NCI-H510A treated with DMSO at 0.1 percent for 48 hours (cell line): ENCODE measurements at places on chromosomes 5 and 9.

DNA sequence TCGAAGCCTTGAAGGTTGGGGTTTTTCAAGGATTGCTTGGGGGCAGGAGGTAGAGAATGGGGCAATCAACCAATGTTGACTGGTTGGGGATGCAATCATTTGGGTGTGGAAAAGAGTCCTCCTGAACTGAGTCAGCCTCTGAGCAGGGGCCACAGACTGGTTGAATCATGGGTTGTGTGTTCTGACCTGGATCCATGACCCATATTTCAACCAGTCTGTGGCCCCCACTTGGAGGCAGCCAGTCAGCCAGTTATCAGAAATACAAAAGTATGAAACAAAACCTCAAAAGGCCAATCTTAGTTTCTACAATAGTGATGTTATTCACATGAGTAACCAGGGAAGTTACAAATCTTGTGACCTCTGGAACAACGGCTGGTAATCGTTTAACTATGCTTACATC, 81.4 kb upstream of the RANBP6 start:
- DNase-seq, result no peak

DNA sequence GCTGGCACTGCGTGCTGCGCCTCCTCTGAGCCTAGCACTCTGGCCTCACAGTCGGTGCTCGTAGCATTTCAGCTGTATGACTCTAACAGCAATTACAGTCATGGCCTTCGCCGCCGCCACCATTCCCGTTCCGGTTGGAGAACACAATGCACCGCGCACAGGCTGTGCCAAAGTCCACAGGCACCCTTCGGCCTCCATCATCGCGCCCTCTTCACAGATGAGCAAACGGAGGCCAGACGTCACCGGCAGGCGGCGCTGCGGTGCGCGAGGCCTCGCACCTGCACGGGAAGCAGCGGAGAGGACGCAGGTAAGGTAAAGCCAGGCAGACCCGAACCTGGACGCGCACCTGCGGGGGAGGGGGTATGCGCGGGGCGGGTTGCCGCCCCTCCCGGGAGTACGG, 128.9 kb downstream of the BARX1 start:
- DNase-seq, result no peak

GRCh38 chr5:125326150-125326510, 579.7 kb upstream of the ZNF608 start:
- DNase-seq, result peak; percentile 74

DNA sequence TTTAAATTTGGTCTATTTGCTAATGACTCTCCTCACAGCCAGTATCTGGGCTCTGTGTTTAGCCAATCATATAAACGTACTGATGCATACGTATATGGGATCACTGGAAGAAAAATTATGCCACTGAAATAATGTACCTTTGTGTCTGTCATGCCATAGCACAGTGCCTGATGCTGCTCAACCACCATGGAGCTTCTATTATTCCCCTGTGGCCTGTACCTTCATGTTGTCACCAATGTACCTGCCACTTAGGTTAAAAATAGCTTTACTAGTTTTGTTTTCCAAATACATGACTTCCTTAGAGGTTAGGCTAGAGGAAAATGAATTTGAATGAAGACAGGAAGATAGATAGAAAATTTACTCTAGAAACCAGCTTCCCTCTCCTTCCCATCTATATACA, 34.6 kb downstream of the HACD4 start:
- no peak for DNase-seq

DNA sequence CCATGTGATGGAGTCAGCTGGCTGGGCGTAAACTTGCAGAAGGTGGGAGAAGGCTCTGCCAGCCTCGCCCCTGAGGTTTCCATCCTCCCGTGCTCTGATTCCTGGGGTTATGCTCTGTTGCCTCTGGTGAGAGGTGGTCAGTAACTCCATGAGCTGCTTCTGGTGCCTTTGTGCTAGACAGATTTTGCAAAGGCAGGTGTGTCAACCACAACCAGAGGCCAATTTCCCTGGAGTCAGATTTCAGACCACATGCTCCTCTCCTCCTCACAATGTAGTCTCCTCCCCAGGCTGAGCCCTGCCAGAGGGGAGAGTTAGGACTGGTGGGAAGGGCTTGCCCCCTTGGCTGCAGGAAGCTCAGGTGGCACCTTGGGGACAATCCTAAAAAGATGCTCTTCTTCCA, 38.8 kb upstream of the TENT4A start:
- peak; percentile 49 for DNase-seq

DNA sequence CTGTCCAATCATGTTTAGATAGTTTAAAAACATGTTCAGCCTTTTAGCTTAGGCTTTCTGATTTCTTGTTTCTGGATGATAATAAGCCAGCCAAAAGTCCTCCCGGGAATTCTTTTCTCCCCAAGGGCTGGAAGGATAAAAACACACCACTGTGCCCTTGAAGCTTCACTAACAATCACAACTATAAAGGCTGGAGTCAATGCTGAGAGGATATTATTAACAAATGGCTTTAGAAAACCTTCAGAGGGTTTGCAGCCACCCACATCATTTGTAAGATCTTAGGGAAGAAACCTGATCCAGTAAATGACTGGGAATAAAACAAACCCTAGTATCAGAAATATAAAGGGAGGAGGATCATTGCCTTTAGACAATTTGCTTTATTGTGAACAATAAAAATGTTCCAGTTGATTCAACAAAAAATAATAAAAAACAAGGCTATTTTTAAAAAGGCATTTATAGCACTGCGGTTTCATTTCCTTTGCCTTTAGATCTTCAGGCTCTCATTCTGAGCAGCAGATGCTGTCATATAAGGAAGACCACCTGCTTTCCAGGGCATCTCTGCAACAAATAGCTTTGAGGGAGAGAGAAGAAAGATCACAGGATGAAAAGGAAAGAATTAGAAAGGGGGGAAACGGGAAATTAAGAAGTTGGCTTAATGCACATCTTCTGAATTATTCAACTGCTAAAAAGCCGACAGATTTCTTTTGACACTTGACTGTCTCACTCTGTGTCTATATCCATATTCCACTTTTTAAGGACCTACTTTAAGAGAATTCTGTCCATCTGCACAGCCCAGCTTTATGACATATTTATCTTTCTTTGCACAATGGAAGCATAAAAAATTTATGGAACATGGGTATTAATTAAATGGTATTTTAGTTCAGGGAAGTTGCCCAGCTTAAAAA, 277.2 kb upstream of the SLC24A2 start:
- DNase-seq, result no peak

DNA sequence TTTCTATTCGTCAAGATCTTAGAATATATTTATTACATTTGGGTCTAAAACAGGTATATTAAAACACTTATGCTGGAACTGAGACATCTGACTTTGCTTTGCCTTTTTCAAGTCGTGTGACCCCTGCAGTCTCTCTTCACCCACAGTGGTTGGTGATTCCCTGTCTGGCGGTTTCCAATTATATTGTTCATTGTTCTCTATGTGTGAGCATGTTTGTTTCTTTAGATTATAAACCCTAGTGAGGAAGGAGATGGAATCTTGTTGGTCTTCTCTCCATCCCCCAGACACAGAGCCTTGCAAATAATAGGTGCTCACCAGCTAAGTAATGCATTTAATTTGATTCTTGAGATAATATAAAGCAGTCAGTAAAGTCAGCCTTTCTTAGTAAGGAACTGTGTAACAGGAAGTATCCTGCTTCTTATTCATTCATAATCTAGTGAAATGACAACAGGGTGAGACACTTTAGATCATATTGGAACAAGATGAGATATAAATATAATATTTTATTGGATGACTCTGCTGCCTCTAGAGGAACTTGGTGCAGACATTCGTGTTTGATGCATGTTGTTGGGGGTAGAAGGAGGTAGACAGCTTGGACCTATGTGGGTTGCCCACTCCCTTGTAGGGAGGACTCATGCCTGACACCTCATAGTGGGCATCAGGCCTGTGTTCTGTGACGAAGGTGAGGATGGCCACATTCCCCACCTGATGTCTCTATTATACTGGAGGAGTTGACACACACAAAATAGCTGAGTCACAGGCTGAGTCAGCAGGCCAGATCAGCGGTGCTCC, 88.1 kb downstream of the FGF1 start:
- no peak for DNase-seq

GRCh38 chr5:170115925-170116324, 10.2 kb downstream of the FOXI1 start:
- no peak for DNase-seq

GRCh38 chr9:124347206-124347967, 67.9 kb downstream of the PSMB7 start:
- DNase-seq, result no peak

- no peak for DNase-seq
Observed at GRCh38 chr5:67771791-67772190, 443.8 kb upstream of the PIK3R1 start.

GRCh38 chr5:169307646-169308045, 6.7 kb upstream of the SLIT3 start:
- DNase-seq, result no peak
